ENCODE measurements at places on chromosomes 6 and 20.

DNA sequence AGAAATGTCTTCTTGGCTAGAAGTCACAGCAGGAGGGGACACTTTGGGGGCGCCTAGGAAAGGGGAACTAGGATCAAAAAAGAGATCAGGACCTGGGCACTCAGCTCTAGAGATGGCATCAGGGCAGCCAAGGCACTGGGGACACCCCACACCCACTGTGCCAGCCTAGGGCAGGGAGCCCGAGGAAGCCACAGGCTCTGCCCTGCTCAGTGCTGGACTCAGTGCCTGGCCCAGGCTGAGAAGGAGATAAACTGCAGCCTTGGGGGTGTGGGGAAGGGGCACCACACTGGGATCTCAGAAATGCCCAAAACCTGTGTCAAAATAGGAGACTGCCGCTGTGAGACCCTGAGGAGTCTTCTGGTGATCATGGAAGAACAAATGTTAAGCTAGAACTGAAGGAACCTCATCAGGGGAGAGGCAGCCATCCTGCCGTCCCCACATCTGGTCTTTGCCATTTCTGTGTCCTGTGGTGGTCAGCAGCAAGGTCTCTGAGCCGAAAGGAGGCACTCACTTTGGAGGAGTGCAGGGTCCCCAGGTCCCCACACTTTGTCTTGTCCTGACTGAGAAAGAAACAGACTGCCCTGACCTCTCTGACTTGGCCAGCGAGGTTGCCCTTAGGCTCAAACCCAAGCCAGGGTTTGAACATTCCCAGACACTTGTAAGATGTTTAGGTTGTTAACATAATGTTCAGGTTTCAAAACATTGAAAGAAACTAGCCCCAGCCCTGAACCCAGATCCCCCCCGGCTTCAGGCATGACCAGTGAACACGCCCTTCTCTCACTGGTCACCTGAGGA, 2.3 kb downstream of the ARFRP1 start:
- no peak for DNase-seq

DNA sequence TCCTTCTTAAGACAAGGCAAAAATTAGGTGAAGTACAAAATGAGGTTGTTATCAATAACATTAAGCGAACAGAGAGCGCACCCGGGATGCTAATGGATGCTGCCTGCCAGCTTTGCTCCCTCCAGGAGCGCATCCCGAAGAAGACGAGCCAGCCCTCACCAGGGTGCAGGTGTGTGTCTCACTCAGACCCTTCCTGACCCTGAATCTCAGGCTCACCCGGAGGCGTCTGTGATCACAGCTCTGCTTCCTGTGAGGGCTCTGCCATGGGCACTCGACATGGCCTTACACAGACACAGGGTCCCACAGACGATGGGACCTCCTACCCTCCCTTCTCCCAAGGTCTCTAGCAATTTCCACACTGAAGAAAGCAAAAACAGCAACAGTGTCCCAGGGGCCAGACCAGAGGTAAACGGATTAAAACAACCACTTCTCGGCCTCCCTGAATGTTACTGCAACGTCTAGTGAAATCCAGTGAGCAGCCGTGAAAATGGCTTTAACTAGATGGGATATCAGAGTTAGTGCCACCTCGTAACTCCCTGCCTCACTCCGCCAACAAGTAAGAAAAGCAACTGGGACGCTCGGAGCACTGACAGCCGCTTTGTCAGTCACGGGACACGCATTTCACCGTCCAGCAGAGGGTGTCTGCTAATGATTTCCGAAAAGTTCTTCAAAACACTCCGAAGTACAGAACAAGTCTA, 11.7 kb downstream of the ZBTB46 start:
- no peak for DNase-seq

- DNase-seq: no peak
These were observed 27.7 kb downstream of the OVOL2 start for GRCh38 chr20:18030020-18030419.

GRCh38 chr20:17749978-17750721, 50.4 kb downstream of the BANF2 start:
- no peak for DNase-seq

GRCh38 chr6:126380072-126380583, 40.2 kb downstream of the CENPW start:
- DNase-seq: no peak

DNA sequence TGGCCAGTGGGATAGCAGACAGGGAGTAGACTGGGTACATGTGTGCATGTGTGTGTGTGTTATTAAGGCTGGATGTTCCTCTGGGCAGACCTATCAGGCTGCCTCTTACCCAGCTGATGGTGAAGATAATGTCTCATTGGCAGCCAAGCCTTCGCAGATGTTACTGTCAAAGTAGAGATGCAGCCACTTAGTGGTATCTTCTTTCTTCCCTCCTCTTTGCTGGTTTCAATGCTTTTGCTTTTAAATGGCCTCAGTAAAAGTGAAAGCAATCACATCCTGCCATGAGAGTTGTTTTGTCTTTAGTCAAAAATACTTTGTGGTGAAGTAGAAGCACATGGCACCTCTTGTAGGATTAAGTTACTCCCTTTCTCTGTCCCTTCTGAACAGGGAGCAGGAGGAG, 57.5 kb downstream of the SNRNP48 start:
- no peak for DNase-seq

DNA sequence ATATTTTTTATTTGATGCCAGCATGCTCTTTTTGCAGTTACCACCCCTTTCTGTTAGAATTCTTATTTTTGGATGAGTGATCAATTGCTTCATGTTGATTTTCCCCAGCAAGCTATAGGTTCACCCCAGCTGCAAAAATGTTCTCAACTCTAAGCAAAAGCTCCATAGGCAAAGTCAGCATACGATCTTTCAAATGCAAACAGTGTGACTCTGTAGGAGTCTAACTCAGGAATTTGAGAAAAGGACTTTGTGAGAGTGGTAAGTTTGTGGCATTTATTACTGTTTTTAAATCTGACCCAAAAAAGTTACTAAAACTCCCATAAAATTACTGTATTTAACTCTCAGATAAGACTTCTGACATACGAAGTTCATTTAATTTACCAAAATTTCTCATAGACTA, 134.9 kb upstream of the HSF2 start:
- no peak for DNase-seq

DNA sequence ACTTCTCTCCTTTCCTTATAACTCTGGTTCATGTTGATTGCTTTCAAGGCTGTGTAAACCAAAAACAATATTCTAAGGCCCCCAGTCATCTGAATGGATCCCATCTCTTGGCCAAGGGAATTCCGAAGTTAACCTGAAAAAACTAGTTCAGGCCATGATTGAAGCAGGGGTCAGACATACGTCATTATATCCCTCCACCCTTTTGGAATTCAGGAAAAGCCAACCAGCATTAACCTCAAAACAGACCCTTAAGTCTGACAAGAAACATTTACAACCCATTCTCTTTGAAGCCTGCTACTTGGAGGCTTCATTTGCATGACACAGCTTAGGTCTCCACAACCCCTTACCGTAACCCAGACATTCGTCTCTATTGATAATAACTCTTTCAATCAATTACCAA, 39.7 kb downstream of the SLC26A8 start:
- DNase-seq: no peak

- DNase-seq: no peak
These were observed 115.2 kb downstream of the LY86 start for GRCh38 chr6:6703699-6704098.

DNA sequence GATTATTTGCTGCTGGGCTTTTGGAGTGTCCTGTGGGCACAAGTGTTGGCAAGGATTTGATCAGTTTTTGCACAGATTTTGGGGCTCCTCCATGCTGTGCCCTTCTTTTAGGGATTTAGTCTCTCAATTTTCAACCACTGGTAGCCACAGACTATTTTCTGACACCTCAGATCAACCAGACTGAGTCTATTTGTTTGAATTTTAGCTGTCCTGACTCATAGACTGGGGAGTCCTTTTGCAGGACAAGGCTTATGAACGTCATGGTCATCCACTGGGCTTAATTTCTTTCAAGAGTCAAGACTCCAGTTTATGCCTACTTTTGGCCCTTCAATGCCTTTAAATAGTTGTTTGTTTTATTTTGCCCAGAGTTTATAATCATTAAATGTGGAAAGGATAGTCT, 59.3 kb downstream of the BCKDHB start:
- DNase-seq: no peak

- DNase-seq: no peak
These were observed 51.0 kb upstream of the PMEPA1 start for GRCh38 chr20:57760698-57761412.
